Activated naive CD4-positive, alpha-beta T cell treated with anti-CD3 and anti-CD28 coated beads for 36 hours (primary cell): ENCODE measurements at places on chromosomes 11 and 22.
A peak's percentile ranks its signal among the peaks of the same experiment; 100 is the strongest.

GRCh38 chr11:58004664-58005063 is 19.0 kb upstream of the OR9Q1 start:
- no peak overlapping the region for H3K4me3 ChIP-seq
- H3K4me1 ChIP-seq, result peaks cover 4% of the 10 kb centered on the region
- DNase-seq, result no peak
- peaks cover 23% of the 10 kb centered on the region for H3K27me3 ChIP-seq
- H3K36me3 ChIP-seq, result no peaks in the 10 kb centered on the region

DNA sequence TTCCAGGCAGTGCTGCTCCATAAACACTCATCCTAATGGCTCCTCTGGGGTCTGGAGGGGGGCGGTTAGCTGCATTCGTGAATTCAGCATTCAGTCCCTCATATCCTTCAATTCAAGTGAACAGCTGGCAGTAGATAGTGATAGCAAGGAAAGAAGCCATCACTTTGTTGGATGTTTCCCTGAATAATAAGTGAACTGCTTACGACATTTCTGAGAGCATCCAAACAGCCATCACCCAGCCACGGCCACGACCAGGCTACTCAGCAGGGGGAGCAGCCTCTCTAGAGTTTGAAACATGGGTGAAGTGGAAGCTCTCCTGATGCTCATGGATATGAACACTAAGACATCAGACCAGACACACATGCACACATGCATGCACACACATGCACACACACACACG is 163.6 kb downstream of the NTM start:
- H3K27ac ChIP-seq, result no peak overlapping the region
- no peak overlapping the region for H3K4me3 ChIP-seq
- peaks cover 1% of the 10 kb centered on the region for H3K36me3 ChIP-seq
- H3K27me3 ChIP-seq, result peaks cover 6% of the 10 kb centered on the region

DNA sequence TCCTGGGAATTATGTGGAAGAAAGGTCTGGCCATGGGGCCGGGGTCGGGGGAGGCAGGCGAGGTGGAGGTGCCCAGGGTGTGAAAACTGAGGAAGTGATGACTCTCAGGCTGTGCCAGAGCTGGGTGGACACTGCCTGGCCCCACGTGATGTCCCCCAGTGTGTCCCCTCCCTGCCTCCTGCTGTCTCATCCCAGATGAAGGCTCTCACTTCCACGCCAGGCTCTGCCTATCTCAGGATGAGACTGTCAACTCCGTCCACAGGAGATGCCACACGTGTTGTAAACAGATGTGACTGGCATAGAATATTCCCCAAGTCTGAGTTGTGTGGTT is 51.4 kb downstream of the RPS6KA4 start:
- no peak overlapping the region for H3K27ac ChIP-seq
- no peak overlapping the region for H3K4me3 ChIP-seq
- no peak for DNase-seq
- no peaks in the 10 kb centered on the region for H3K27me3 ChIP-seq
- H3K36me3 ChIP-seq, result no peaks in the 10 kb centered on the region

DNA sequence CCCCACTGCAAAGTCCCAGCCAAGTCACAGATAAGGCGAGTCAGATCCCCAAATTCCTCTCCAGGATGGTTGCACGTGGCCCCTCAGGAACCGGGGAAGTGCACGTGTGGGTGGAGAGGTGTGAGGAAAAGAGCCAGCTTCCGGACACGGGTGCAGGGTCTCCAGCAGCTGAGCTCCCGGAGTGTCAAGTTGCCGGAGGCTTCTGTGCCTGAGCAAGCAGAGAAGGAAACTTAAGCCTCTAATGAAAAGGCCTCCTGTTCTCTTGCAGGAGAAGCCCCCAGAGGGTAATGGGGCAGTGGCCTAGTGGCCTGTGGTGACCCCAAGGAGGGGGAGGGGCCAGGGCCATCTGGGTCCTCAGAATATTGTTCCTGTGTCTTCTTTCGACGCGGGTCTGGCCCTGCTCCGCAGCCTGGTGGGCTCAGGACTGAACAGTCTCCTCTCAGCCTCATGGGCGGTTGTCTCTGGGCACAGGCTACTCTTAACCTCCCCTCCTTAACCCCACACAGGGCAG is 147.9 kb downstream of the FEZ1 start:
- no peaks in the 10 kb centered on the region for H3K36me3 ChIP-seq
- no peak for DNase-seq
- no peak overlapping the region for H3K4me3 ChIP-seq
- H3K4me1 ChIP-seq, result no peaks in the 10 kb centered on the region

- H3K27me3 ChIP-seq, result peaks cover 10% of the 10 kb centered on the region
- H3K4me3 ChIP-seq, result no peak overlapping the region
- no peaks in the 10 kb centered on the region for H3K4me1 ChIP-seq
- no peaks in the 10 kb centered on the region for H3K36me3 ChIP-seq
- no peak overlapping the region for H3K27ac ChIP-seq
- DNase-seq, result no peak
Measured at GRCh38 chr11:130555251-130555841, 106.9 kb downstream of the ADAMTS15 start.

DNA sequence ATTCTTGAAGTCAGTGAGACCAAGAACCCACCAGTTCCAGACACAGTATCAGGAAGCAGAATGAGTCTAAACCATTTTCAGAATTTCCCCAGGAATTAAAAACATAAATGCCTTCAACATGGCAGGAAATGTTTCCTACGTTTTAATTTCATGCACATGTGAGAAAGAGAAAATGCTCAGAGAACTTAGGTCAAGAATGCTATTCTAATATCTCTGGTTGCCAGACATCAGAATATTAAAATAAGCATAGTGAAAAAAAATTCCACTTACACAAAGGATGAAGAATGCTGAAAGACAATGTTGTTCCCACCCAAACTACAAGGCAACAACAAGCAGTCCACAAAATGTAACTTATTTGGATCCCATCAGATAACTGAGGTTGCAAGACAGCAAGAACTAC is 104.8 kb downstream of the RAB38 start:
- no peaks in the 10 kb centered on the region for H3K36me3 ChIP-seq
- H3K4me1 ChIP-seq, result no peaks in the 10 kb centered on the region
- no peak overlapping the region for H3K27ac ChIP-seq
- no peak for DNase-seq

GRCh38 chr11:93733474-93733873 is 7.8 kb downstream of the TAF1D start:
- peak overlapping the region; percentile 82 for H3K27ac ChIP-seq
- peaks cover 50% of the 10 kb centered on the region for H3K4me1 ChIP-seq
- H3K27me3 ChIP-seq, result no peaks in the 10 kb centered on the region
- H3K4me3 ChIP-seq, result no peak overlapping the region
- DNase-seq, result no peak

DNA sequence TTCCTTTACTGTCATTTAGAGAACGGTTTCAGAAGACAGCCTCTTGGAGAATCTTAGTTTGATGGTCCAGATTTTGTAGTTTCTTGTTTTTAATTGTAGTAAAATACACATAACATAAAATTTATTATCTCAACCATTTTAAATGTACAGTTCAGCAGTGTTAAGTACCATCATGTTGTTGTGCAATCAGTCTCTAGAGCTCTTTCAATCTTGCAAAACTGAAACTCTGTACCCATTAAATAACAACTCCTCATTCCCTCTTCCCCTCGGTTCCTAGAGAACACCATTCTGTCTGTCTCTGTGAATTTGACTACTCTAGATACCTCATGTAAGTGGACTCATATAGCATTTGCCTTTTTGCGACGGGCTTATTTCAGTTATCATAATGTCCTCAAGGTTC is 69.8 kb downstream of the GRIK4 start:
- peaks cover 30% of the 10 kb centered on the region for H3K27me3 ChIP-seq
- no peak overlapping the region for H3K27ac ChIP-seq
- H3K4me1 ChIP-seq, result no peaks in the 10 kb centered on the region
- no peak for DNase-seq

DNA sequence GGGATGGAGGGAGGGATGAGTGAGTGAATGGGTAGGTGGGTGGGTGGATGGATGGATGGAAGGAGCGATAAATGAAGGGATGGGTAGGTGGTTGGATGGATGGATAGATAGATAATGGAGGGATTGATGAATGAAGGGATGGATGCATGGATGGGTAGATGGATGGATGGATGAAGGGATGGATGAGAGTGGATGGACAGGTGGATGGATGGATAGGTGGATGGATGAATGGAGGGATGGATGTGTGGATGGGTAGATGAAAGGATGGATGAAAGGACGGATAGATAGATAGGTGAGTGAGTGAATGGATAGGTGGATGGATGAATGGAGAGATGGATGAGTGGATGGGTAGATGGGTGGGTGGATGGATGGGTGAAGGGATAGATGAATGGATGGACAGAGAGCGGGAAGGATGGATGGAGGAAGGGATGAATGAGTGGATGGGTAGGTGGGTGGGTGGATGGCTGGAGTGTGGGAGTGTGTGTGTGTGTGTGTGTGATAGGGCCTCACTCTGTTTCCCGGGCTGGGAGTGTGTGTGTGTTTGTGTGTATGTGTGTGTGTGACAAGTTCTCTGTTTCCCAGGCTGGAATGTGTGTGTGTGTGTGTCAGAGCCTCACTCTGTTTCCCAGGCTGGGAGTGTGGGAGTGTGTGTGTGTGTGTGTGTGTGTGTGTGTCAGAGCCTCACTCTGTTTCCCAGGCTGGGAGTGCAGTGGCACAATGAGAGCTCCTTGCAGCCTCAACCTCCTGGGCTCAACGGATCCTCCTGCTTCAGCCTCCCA is 2.1 kb upstream of the PRR33 start:
- no peak overlapping the region for H3K4me3 ChIP-seq
- H3K27ac ChIP-seq, result no peak overlapping the region
- H3K27me3 ChIP-seq, result no peaks in the 10 kb centered on the region
- peaks cover 19% of the 10 kb centered on the region for H3K4me1 ChIP-seq
- H3K36me3 ChIP-seq, result peaks cover 5% of the 10 kb centered on the region

GRCh38 chr11:13277768-13278608 is at the start of gene BMAL1:
TSS of gene BMAL1 (plus strand) at chr11:13277790. CDS start at chr11:13354309, 76,519 bp downstream.
- peak within 1 kb of the TSS; percentile 94 for H3K4me3 ChIP-seq
- H3K36me3 ChIP-seq, result no peaks in the 10 kb centered on the region
- peaks cover 50% of the 10 kb centered on the region for H3K4me1 ChIP-seq
- no peaks in the 10 kb centered on the region for H3K27me3 ChIP-seq
- H3K27ac ChIP-seq, result peak within 1 kb of the TSS; percentile 74

- H3K27me3 ChIP-seq, result no peaks in the 10 kb centered on the region
- H3K4me3 ChIP-seq, result no peak overlapping the region
- H3K36me3 ChIP-seq, result peaks cover 6% of the 10 kb centered on the region
- no peak overlapping the region for H3K27ac ChIP-seq
- peak; percentile 24 for DNase-seq
- peaks cover 16% of the 10 kb centered on the region for H3K4me1 ChIP-seq
Measured at GRCh38 chr11:6531267-6531752, 34.2 kb downstream of the DNHD1 start.

- DNase-seq, result peak; percentile 7
- no peak overlapping the region for H3K4me3 ChIP-seq
- H3K36me3 ChIP-seq, result peaks cover 16% of the 10 kb centered on the region
- H3K4me1 ChIP-seq, result peaks cover 61% of the 10 kb centered on the region
- no peaks in the 10 kb centered on the region for H3K27me3 ChIP-seq
Measured at GRCh38 chr22:37210041-37210803, 2.1 kb downstream of the SSTR3 start.

- DNase-seq, result peak; percentile 51
- peaks cover 43% of the 10 kb centered on the region for H3K36me3 ChIP-seq
- peak overlapping the region; percentile 87 for H3K4me3 ChIP-seq
- peak overlapping the region; percentile 96 for H3K27ac ChIP-seq
- no peaks in the 10 kb centered on the region for H3K27me3 ChIP-seq
- H3K4me1 ChIP-seq, result peaks cover 56% of the 10 kb centered on the region
Measured at GRCh38 chr22:37148031-37148651, 1.6 kb downstream of the IL2RB start.

GRCh38 chr11:111413849-111414248 is 34.8 kb upstream of the POU2AF1 start:
- H3K27me3 ChIP-seq, result no peaks in the 10 kb centered on the region
- no peaks in the 10 kb centered on the region for H3K36me3 ChIP-seq
- H3K4me3 ChIP-seq, result no peak overlapping the region
- peak; percentile 49 for DNase-seq
- peaks cover 49% of the 10 kb centered on the region for H3K4me1 ChIP-seq

DNA sequence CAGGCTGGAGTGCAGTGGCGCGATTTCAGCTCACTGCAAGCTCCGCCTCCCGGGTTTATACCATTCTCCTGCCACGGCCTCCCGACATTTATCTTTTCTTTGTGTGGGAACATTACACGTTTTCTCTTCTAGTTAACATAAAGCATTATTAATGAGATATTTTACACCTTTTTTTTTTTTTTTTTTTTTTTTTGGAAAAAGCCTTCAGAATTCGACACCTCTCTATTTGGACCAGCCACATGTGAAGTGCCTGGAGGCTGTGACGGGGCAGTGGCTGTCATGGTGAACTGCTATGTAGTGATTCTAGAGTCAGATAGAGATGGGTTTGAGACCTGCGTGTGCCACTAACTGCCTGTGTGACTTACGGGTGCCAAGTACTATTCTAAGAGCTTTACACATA is 64.3 kb downstream of the SMIM38 start:
- H3K27me3 ChIP-seq, result no peaks in the 10 kb centered on the region
- H3K36me3 ChIP-seq, result no peaks in the 10 kb centered on the region
- no peak for DNase-seq
- H3K4me3 ChIP-seq, result no peak overlapping the region
- no peaks in the 10 kb centered on the region for H3K4me1 ChIP-seq

- peaks cover 46% of the 10 kb centered on the region for H3K4me1 ChIP-seq
- peak overlapping the region; percentile 60 for H3K4me3 ChIP-seq
- peak; percentile 79 for DNase-seq
- H3K27me3 ChIP-seq, result peaks cover 48% of the 10 kb centered on the region
Measured at GRCh38 chr22:37804881-37805809, 2.6 kb upstream of the GCAT start.

DNA sequence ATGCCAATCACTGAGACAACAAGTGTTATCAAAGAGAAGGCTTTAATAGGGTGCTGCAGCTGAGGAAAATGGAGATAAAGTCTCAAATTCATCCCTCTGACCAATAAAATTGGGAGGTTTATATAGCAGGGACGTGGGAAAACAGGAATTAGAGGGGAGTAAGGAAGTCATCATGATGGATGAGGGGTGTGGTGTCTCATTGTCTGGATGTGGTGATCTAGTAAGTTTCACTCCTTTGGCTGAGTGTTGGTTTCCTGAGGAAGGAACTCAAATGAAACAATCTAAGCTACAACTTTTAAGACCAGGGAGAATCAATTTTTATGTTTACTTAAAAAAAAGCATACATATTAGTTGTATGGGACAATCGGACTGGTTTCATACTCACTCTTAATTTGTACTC is 491.0 kb upstream of the KIRREL3 start:
- peaks cover 3% of the 10 kb centered on the region for H3K27me3 ChIP-seq
- no peak overlapping the region for H3K27ac ChIP-seq
- no peak overlapping the region for H3K4me3 ChIP-seq
- no peaks in the 10 kb centered on the region for H3K36me3 ChIP-seq
- no peaks in the 10 kb centered on the region for H3K4me1 ChIP-seq
- DNase-seq, result no peak

DNA sequence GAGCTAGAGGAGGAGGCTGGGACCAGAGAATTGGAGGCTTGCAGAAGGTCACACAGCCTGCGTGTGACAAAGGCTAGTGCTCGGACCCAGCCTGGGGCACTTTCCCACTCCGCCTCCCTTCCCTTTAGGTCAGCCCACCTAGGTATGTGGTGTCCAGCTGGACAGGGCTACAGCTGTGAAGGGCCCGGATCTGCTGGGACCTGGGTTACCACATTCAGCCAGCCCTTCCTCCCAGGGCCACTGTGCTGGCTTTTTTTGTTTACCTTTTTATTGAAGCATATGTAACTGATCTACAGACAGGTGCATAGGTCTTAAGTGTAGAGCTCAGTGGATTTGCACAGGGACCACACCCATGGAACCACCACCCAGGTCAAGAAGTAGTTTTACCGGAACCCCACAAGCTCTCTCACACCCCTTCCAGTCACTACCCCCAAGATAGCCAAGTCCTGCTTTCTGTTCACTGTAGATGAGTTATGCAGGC is 8.7 kb downstream of the CAPN5 start:
- no peaks in the 10 kb centered on the region for H3K36me3 ChIP-seq
- H3K27me3 ChIP-seq, result no peaks in the 10 kb centered on the region
- peaks cover 13% of the 10 kb centered on the region for H3K4me1 ChIP-seq
- no peak for DNase-seq
- H3K4me3 ChIP-seq, result no peak overlapping the region
